ENCODE measurements at places on chromosomes 11 and 22.

GRCh38 chr11:107232451-107232850 is 214.2 kb upstream of the GUCY1A2 start:
- DNase-seq, result no peak

- no peak for DNase-seq
These were observed 125.5 kb downstream of the BBOX1 start for GRCh38 chr11:27166130-27166529.

DNA sequence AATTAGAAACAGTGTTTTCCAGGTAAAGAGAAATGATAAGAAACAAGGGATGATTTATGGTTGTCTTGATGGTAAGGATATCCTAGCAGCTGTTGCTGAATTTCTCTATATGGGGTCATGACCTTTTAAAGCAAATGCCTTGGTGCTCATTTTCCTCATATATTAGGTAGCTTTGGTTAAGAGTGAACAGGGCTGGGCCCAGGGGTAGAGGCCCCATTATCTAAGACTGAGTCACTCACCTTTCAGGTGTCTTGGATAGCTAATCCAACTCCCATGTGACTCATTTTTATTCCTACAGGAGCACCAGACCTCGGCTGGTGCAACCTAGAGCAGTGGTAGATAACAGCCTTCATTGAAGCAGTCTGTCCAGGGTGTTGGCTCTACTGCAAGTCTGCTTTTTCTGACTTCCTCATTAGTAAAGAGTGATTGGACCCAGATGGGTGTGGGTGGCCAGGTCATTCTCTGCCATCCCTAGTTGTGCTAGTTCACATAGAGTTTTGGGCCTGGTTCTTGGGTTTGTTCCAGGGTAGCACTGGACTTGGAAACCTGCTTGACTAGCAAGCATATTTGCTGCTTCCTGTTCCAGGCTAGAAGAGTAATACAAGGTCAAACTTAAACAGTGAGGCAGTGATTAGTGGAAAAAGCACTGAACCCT is 37.4 kb downstream of the CTNND1 start:
- DNase-seq, result no peak

- no peak for DNase-seq
These were observed 14.8 kb downstream of the CD3E start for GRCh38 chr11:118319337-118319707.

GRCh38 chr11:17887779-17888178 is 125.1 kb downstream of the SERGEF start:
- DNase-seq, result no peak

DNA sequence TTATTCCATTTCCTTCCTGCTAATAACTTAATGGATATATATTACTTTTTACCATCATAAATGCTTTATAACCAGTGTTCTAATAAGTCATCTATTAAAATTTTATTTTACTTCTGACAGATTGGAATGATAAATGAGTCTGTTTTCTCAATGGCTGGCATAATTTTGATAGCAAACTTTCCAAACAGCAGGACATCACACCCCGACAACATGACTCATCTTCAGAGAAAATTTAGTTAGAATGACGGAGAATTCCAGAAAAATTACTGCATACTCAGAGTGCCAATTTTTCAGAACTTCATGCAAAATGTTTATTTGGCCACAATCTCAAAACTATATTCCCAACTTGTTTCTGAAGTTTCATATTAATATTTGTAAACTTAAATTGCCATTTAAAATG is 174.4 kb downstream of the SWAP70 start:
- DNase-seq, result no peak

DNA sequence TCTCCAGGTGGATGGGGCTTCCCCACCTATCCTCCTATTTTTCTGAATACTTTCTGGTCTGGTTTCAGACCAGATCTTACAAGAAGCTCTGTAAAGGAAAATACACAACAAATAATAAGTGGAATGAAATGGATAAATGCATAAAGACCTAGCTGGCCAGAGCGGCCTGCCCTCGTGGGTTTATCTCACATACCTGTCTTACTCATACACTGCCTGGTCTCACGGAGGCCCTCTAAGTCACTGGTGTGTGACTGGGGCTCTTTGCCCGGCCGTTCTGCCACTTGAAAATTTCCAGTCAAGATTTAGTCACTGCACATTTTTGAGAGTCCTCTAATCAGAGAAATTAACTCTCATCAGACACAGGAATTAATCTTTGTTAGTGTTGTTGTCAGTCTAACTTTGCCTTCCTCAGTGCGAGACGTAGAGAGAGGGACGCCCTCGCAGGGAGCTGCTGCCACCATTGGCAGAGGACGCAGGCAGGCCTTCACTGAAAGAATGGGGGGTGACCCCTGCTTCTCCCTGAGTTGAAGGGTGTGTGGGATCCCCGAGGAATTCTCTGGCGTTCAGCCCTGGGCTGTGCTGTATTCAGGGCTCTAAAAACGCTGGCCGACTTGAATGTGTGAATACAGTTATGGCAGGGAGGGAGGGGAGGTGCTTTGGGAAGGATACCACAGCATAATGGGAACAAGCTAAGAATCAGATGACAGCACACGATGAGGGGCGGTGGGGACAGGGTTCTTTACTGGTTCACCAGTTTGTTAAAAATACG is 46.3 kb upstream of the CADM1 start:
- no peak for DNase-seq

GRCh38 chr11:102819491-102819890 is 21.5 kb upstream of the MMP1 start:
- no peak for DNase-seq

- DNase-seq, result peak; percentile 63
These were observed 375 bp downstream of the SLC25A1 start for GRCh38 chr22:19178065-19178656.

DNA sequence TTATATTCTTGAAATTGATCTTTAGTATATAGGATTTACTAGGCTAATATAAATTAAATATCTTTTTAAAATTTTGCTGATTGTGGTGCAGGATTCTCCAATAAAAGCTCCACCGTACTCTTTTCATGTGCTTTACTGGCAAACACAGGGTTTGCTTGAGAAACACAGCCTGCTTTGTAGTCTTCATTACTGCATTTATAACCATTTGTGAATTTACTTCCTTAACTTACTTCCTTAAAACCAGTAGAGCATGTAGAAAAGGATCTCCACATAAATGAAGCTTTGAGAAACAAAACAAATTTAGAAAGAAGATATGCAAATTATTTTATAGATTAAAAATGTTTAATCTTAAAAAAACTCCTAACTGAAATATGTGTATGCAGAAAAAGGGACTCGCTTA is 28.8 kb downstream of the SWAP70 start:
- DNase-seq, result no peak

- DNase-seq, result no peak
These were observed 1.4 kb downstream of the HTR3B start for GRCh38 chr11:113906038-113906437.

GRCh38 chr11:67464411-67465188 is 4.5 kb downstream of the TMEM134 start:
- peak; percentile 94 for DNase-seq

DNA sequence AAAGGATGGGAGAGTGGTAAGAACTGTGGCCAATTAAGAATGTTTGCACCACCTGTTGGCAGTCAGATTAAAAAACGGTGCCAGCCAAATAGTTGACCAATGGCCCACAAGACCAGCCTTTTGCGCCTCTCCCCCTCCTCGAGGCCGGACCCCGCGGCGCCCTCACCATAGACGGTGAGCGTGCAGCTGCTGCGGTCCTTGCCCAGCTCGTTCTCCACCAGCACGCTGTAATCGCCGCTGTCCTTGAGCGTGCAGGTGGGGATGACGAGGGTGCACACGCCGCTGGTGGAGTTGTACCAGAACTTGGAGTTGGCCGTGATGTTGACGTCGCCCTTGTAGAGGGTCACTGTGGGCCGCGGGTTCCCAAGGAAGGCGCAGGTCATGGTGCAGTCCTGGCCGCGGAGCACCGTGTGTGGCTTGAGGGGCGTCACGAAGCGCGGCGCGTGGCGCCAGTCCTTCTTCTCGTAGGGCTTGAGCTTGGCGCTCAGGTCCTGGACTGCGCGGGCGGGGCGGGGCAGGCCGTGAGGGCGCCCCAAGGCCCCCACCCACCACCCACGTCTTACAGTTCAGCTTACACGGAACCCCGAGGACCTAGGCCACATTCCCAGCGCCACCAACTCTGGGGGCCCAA is 7.2 kb downstream of the TMEM86A start:
- DNase-seq, result no peak

- DNase-seq, result no peak
These were observed 264.5 kb upstream of the SORL1-AS1 start for GRCh38 chr11:121717296-121717695.

- DNase-seq, result no peak
These were observed 75.2 kb downstream of the DGCR2 start for GRCh38 chr22:19046719-19047609.

DNA sequence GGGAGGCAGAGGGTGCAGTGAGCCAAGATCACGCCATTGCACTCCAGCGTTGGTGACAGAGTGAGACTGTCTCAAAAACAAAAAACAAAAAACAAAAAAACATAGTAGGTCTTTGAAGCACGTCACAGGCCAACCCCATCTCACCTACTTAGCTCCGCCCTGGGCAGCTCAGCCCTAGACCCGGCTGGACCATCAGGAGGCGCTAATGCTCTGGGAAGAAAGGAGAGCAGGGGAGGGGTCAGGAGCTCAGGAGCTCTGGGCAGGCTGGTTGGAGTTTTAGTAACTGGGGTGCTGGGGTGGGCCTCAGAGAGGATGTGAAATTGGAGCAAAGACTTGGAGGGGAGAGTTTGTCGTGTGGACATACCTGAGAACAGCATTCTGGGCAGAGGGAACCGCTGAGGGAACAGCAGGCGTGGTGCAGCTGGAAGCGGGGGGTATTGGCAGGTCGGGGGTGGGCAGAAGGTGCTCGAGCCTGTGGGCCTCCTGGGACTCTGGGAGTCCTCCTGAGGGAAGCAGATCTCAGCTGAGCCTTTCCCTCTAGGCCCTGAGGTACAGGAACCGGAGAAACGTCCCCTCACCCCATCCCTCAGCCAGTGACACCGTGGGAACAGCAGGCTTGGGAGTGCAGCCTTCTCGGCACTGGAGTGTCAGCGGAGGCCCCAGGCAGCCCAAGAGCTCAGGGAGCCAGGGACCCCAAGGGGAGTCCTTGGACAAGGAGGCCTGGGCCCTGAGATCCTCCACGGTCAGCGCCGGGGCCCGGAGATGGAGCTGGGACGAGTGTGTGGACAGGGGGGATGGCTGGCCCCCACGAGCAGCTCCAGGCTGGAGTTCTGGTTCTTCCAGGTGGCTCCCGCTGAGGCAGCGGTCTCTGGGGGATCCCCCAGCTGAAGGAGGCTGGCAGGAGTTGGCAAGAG is 2.2 kb upstream of the RPS6KA4 start:
- DNase-seq, result no peak

GRCh38 chr11:35723913-35724312 is 61.3 kb downstream of the TRIM44 start:
- no peak for DNase-seq

DNA sequence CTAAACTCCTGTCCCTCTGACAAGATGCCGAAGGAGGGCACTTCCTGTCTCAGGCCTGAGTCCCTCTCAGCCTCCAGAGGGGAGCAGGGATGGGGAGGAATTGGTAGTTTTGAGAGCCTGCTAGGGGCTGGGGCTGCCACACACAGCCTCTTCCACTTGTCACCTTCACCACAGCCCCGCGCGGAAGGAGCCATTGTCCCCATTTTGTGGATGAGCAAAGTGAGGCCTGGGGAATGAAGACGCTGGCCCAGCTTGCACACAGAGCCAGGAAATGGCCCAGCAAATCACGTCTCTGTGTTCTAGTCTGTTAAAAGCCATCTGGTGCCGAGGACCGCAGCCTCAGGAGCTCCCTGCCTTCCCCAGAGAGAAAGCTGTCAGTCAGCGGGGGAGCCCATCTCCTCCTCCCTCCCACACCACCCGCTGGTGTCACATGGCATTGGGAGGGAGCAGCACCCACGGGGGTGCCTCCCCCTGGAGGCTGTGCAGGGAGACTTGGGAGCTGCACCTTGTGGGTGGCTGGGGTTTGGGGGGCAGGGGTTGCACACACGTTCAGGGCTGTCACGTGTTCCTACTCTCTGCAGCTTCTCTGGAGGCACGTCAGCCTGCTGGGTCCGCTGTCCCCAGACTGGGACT is 34.6 kb downstream of the RASD2 start:
- peak; percentile 46 for DNase-seq

- DNase-seq, result no peak
These were observed 28.6 kb downstream of the PPP2R1B start for GRCh38 chr11:111737444-111738210.

DNA sequence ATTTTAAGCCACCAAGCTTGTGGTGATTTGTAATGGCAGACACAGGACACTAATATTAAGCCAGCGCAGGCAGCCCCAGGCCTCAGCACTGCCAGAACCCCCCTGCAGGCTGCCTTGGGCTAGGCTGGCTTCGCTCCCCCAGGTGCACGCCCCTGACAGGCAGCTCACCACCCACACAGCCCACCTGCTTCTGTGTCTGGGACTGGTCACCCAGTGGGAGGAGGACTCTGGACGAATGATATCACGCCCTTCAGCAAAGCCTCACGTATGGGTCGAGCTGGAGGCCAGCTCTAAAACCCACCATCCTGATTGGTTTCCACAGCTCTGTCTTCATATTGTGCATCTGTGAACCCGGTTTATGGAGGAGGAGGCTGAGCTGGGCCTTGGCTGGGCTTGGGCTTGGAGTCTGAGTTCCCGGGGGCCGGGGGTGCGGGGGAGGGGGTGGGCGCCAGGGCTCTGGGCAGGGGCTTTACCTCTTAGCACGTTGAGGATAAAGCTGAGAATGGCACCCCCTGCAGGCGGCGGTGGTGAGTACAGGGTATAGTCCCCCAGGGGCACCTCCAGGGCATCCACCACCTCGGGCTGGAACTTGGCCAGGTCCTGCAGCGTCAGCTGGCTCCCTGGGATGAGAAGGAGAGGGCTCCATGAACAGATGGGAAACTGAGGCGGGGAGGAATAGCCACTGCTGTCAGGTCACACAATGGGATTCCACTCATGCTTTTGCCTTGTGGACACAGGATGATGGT is 13.8 kb downstream of the GGT5 start:
- peak; percentile 76 for DNase-seq

- no peak for DNase-seq
These were observed 53.4 kb downstream of the RTL6 start for GRCh38 chr22:44444341-44445306.

DNA sequence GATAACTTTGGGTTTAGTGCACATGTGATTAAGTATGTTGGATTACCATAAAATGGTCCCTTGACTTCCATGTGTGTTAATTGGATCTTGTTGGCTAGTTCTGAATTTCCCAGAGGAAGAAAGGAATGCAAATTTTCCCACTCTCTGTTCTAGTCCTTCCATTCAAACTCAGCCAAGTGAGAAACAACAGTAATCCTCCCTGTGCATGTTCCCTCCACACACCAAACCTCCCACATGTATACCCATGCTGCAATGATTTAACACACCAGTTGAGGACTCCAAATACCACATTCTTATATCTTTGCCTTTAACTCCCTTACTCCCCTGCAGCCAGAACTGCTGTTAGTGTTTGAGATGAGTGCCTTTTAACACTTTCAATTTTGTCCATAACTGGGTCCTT is 1158.9 kb downstream of the DLG2 start:
- DNase-seq, result no peak

- DNase-seq, result no peak
These were observed 80.4 kb downstream of the BDNF start for GRCh38 chr11:27619763-27620335.

- no peak for DNase-seq
These were observed 24.2 kb downstream of the MED15 start for GRCh38 chr22:20531404-20532201.

GRCh38 chr11:8408151-8408941 is 144.7 kb upstream of the LMO1 start:
- no peak for DNase-seq

All from GM10248 (cell line).